ENCODE measurements at places on chromosomes 1 and 21.
A peak's percentile ranks its signal among the peaks of the same experiment; 100 is the strongest.

DNA sequence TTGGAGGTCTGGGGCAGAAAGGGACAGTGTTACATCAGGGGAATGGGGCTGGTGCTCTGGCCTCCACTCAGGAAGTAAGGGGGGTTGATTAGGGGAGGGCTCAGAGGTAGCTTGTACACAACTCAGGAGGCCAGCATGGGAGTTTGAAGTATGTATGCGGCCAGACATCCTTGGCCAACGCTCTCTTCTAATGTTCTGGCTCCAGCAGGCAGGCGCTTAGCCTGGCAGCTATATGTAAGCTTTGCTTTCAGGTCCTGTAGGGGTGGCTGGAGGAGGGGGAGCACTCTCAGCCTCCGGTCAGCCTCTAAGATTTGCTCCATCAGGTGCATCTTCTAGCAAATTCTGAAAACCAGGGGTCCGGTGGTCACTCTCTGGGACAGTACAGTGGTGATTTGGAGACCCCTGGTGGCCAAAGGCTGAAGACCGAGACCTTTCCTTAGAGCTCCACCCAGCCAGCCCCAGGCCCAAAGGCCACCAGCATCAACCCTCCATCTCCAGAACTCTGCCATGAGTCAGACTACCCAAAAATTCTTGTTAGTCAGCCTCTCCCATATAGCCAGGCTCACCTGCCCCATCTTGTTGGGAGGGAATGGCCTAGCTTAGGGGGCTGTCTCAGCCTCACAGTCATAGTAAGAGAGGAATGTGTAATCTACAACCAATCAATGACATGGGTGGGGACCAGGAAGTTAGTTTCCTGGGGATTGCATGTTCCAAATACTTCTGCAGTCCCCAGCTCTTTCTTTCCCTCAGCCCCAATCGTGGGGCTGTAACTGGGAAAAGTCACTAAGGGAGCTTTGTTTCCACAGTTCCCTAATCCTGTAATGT, 9.7 kb upstream of the COL8A2 start:
- peak; percentile 53 for DNase-seq

DNA sequence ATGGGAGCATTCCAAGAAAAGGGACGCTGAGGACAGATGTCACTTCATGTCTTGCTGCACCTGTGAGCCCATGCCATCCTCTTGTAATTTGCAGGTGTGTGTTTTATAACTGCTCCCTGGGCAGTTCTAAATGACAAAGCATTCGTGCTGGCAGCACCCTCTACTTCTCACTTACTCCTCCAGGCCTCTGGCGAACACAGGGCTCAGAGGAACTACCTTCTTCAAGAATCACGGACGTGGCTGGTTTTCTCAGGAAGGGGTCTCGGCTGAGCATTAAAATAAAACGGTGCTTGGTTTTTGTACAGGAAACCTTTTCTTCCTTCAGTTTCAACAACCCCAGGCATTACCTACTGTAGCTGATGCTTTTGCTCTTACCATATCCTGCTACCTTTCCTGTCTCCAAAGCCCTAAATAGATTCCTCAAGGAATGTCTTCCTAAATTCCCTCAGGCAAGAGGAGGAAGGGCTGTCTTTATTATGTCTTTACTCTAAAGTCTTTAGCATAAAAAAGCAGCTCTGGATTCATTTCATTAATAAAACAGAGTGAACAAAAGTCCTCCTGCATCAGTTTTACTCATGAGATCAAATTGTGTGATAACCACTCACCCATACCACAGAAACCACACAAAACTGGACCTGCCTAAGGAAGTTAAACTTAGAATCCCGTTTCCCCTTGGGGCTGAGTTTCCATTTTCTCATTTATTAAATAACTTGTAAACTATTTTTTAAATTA, 79.0 kb upstream of the MAP10 start:
- DNase-seq = no peak

DNA sequence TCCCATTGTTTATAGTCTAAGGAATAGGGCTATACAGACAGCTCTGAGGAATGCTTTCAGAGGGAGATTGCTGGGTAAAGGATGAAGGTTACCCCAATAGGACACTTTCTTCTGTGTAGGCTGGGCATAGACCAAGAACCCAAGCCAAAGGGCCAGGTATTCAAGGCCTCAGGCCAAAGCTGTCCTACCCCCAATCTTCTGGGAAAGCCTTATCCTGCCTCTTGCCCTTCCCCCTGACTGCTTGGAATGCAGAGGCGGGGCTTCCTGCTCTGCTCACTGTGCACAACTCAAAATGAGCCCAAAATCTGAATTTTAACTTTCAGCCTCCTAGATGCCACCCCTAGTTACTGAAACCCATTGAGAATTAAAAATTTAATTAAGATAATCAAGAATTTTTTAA, 2.2 kb downstream of the OR10Z1 start:
- DNase-seq = no peak

GRCh38 chr1:30756545-30757351, 826 bp downstream of the LAPTM5 start:
- peak; percentile 83 for DNase-seq

- no peak for DNase-seq
Measured at GRCh38 chr1:220274251-220274855, 2.1 kb upstream of the RAB3GAP2 start.

GRCh38 chr1:11339346-11340232, 66.6 kb downstream of the UBIAD1 start:
- no peak for DNase-seq

DNA sequence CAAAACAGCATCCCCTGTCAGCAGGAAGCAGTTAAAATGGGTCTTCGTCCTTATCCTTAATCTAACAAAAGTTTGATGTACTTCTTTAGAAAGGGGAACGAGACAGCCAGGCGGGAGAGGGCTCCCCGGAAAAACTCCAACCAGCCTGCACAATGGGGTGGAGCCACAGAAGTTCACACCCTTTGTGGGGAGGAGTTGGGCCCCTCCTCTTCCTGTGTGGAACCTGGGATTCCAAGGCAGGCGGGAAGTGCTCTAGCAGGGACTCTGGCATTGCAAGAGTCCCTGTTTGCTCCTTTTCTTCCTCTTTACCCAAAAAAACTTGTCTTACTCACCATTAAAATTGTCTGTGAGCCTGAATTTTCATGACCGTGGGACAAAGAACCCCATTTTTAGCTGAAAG, 47.7 kb downstream of the FCRL5 start:
- DNase-seq = no peak

- DNase-seq = no peak
Measured at GRCh38 chr1:239125027-239125426, 261.3 kb upstream of the CHRM3 start.

GRCh38 chr1:208997726-208998312, 585.7 kb upstream of the CAMK1G start:
- DNase-seq = no peak

GRCh38 chr1:111690306-111690617, 48.9 kb downstream of the INKA2 start:
- DNase-seq = no peak

- no peak for DNase-seq
Measured at GRCh38 chr1:72015006-72015405, 267.3 kb downstream of the NEGR1 start.
